ENCODE measurements at places on chromosomes 3 and 15.

- DNase-seq = peak; percentile 22
These were observed 4.8 kb downstream of the RARRES1 start for GRCh38 chr3:158727206-158728060.

- DNase-seq = no peak
These were observed 51.2 kb upstream of the THRB start for GRCh38 chr3:24545887-24546286.

GRCh38 chr15:78090422-78091063, 1.8 kb upstream of the SH2D7 start:
- DNase-seq = no peak

- no peak for DNase-seq
These were observed 44.6 kb downstream of the RASGRP1 start for GRCh38 chr15:38520035-38520434.

GRCh38 chr15:42193383-42193782, 14.7 kb downstream of the VPS39 start:
- DNase-seq = no peak
